Activated naive CD8-positive, alpha-beta T cell treated with anti-CD3 and anti-CD28 coated beads for 36 hours (primary cell): ENCODE measurements at places on chromosomes 7 and 10. TPM values are rescaled to one million over a fixed set of nuclear protein-coding genes. Genes with fewer than 3 reads are reported as not detected.

Gene MYH16
- total RNA-seq = not detected

Gene CUX1
- 14.5 TPM for total RNA-seq

Gene RBP3
- total RNA-seq = not detected

Gene HOGA1
- not detected for total RNA-seq

Gene AFAP1L2
- total RNA-seq = 3.2 TPM

Gene TYW1B
- 3.7 TPM for total RNA-seq

Gene SP8
- not detected for total RNA-seq

Gene ANKRD61
- 0.16 TPM for total RNA-seq

Gene CFAP46
- total RNA-seq = 1.5 TPM

Gene GIMAP5
- total RNA-seq = 47.1 TPM

Gene ANXA8L1
- total RNA-seq = not detected

Gene ANKRD22
- total RNA-seq = not detected

Gene TCF7L2
- 1.1 TPM for total RNA-seq

Gene CCDC3
- total RNA-seq = 0.14 TPM

Gene ADCYAP1R1
- total RNA-seq = not detected

Gene SPDYE3
- not detected for total RNA-seq

Gene CALML5
- not detected for total RNA-seq

Gene SH2D4B
- total RNA-seq = 0.18 TPM

Gene ADRB1
- total RNA-seq = 0.14 TPM

Gene GNAT3
- not detected for total RNA-seq

Gene LLCFC1
- not detected for total RNA-seq

Gene GATA3
- 8.4 TPM for total RNA-seq

Gene CACUL1
- 28.6 TPM for total RNA-seq

Gene TAX1BP1
- total RNA-seq = 74.8 TPM

Gene NANOS1
- total RNA-seq = not detected

Gene PARD3
- total RNA-seq = 1.9 TPM

Gene RBAK
- total RNA-seq = 11.7 TPM

Gene CALHM3
- not detected for total RNA-seq

Gene AUTS2
- 0.58 TPM for total RNA-seq

Gene GIMAP4
- 72.7 TPM for total RNA-seq

Gene AGAP6
- total RNA-seq = 13.6 TPM

Gene CDC14C
- not detected for total RNA-seq

Gene EBF3
- not detected for total RNA-seq

Gene CTAGE8
- total RNA-seq = 1.9 TPM

Gene ASZ1
- not detected for total RNA-seq
